ENCODE measurements at places on chromosomes 11 and 22. TPM values are rescaled to one million over a fixed set of nuclear protein-coding genes. Genes with fewer than 3 reads are reported as not detected.

DNA sequence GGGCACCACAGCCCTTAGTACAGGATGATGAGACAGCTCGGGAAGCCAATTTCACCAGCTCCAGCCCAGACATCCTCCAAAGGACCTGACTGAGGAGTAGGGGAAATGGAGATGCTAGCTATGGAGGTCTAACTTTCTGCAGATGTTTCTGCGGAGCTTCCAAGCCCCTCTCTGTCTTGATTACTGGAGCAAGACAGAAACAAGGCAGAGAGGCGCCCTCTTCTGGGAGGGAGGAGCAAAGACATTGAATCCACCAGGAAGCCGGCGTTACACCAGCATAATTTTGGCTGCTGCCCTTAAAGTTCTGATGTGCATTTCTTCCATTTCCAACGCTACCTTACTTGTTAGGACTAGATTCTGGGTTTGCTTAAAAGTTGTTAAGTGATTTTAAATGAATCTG lies 107.3 kb upstream of the HSD17B12 start:
- no peak overlapping the region for H3K4me3 ChIP-seq
- no peaks in the 10 kb centered on the region for H3K36me3 ChIP-seq
- peaks cover 59% of the 10 kb centered on the region for H3K27me3 ChIP-seq
- H3K4me1 ChIP-seq, result peaks cover 17% of the 10 kb centered on the region
- H3K27ac ChIP-seq, result no peak overlapping the region

DNA sequence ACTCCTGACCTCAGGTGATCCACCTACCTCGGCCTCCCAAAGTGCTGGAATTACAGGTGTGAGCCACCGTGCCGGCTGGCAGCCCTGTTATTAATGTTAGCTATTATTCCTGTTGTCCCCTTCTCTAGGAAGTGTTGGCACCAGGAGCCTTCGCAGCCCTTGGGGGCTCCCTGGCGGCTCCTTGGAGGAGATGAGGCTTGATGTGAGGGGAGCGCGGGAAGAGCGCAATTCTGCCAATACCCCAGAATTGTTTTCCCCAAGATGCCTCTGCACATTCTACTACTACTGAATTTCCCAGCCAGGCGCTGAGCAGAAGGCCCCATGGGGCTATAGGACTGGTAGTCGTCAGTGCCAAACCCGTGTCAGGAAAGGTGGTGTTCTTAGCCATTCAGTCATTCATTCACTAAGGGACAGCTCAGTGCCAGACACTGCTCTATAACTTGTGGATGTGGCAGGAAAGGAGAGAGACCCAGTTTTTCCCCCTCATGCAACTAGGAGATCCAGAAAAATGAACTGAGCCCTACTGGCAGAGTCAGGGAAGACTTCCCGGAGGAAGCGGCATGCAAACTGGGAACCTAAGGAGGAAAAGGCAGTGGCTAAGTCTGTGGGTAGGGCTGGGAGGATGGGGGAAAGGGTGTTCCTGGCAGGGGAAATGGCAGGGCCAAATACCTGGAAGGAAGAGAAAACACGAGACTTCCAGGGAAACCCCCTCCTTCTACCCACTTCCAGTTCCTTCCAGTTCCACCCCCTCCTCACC lies 3.5 kb downstream of the FBLN1 start:
- no peak for DNase-seq
- H3K4me1 ChIP-seq, result no peaks in the 10 kb centered on the region
- H3K27ac ChIP-seq, result no peak overlapping the region
- no peaks in the 10 kb centered on the region for H3K36me3 ChIP-seq

- no peaks in the 10 kb centered on the region for H3K4me1 ChIP-seq
- no peaks in the 10 kb centered on the region for H3K36me3 ChIP-seq
- H3K27ac ChIP-seq, result peak overlapping the region; percentile 75
- H3K27me3 ChIP-seq, result no peaks in the 10 kb centered on the region
These were observed 75.6 kb upstream of the APOA1 start for GRCh38 chr11:116913000-116913399.

DNA sequence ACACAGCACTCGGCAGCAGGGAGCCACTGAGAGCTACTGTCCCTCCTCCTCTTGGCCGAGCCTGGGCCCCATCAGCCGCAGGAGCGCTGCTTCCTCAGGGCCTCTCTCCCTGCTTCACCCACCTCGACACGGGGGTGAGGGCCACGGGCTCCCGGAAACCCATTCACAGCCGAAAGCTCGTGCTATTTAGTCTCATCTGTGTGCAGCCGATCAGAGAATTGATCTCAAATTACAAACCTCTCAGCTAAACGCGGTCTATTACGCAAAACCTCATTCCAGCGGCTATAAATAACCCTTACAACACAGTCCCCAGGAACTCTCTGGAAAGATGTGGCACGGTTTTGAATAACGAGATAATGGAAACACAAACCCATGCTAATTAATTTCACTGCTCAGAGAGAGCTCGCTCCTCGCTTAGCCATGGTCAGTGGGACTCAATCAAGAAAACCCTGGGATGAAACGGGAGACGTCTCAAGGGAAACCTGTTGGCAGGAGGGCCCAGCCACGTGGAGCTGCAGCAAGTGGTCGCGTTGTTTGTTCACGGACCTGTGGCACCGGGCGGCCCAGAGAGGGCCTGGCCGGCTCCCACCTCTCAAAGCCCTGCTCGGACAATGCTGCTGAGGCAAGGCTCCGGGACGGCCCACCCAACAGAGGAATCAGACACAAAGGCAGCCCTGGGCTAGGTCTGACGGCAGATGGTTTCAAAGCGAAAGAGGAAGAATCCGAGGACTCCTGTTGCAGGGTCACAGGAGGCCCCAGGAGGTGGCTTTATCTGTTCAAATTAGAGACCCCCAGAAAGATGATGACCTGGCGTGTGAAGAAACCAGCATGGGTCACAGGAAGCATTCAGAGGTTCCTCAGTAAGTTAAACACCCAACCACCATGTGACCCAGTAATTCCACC lies 210.5 kb downstream of the CTTN start:
- no peak overlapping the region for H3K27ac ChIP-seq
- no peaks in the 10 kb centered on the region for H3K36me3 ChIP-seq
- no peak for DNase-seq

DNA sequence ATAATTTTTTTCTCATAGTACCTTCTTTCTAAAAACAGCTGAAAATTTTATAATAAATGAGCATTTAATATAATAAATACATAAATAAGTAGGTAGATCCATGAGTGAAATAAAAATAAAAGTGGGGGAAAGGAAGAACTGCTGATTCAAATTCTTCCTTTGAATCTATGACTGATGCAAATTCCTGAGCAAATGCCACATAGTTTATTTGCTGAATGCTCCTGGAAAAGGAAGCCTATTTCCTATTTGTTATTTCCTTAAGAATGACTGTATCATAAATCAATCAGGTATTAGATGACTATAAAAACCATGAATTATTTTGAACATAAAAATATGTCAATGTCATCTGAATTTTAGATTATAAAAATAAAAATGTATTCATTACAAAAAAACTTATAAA lies 16.6 kb downstream of the BTBD10 start:
- H3K27me3 ChIP-seq, result no peaks in the 10 kb centered on the region
- no peaks in the 10 kb centered on the region for H3K36me3 ChIP-seq
- no peak overlapping the region for H3K27ac ChIP-seq
- peaks cover 16% of the 10 kb centered on the region for H3K4me1 ChIP-seq

GRCh38 chr11:116731821-116732220 lies 41.0 kb downstream of the BUD13 start:
- H3K36me3 ChIP-seq, result no peaks in the 10 kb centered on the region
- DNase-seq, result peak; percentile 61
- H3K4me1 ChIP-seq, result peaks cover 6% of the 10 kb centered on the region
- H3K27ac ChIP-seq, result no peak overlapping the region
- no peaks in the 10 kb centered on the region for H3K27me3 ChIP-seq

SLC25A17 gene
- total RNA-seq, result 11.4 TPM

All from spleen (tissue), 13 donors.